ENCODE measurements at places on chromosomes 5 and 9.

DNA sequence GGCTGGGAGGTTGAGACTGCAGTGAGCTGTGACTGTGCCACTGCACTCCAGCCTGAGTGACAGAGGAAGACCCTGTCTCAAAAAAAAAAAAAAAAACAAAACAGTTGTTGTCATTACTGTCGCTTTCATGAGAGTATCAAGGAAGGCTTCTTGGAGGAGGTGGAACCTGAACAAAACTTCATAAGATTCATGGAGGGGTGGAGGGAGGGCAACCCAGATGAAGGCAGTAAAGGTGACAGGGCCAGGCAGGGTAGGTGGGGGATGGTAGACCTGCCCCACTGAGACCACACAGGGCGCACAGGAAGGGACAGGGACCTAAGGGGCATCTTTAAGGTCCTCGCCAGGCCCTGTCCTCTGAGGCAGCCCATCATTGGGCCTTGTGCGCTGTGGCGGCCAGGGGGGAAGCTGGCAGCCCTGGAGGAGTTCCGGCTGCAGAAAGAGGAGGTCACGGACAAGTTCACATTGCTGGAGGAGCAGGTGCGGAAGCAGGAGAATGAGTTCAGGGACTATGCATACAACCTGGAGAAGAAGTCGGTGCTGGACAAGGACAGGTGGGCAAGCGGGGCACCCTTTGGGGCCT lies 3.5 kb downstream of the CFAP157 start:
- no peak for DNase-seq

GRCh38 chr5:160071916-160072315 lies 47.3 kb downstream of the PWWP2A start:
- no peak for DNase-seq

- no peak for DNase-seq
Observed at GRCh38 chr9:102237094-102237493, 498.6 kb upstream of the GRIN3A start.

DNA sequence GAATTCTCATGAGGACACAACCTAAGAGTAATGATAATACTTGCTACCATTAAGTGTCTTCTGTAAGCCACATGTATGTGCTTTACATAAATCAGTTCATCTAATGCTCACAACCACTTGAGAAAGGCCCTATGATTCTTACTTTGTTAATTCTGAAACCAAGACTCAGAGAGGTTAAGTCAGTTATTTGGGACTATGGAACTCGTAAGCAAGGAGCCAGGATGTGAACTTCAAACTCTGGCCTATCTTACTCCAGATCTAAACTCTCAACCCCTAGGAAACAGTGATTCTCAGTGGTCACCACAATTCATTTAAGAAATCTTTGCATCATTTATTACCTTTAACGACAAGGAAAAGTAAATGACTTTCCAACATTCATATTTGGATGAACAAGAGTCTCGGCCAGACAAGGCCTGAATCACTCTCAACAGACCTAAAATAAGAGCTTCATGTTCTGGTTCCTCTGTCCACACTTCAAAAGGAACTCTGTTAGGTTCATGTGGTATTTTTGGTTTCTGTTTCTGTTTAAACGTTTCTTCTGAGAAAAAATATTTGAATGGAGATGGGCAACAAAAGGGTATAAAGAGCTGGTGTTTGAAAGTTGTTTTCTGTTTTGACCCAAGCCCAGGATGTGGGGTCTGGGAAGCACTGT lies 104.8 kb downstream of the LPAR1 start:
- DNase-seq = no peak

GRCh38 chr5:12016159-12016746 lies 112.0 kb upstream of the CTNND2 start:
- DNase-seq = no peak

- DNase-seq = no peak
Observed at GRCh38 chr9:123868002-123868401, 61.9 kb downstream of the DENND1A start.

GRCh38 chr9:32886021-32886420 lies 102.7 kb downstream of the TMEM215 start:
- no peak for DNase-seq

DNA sequence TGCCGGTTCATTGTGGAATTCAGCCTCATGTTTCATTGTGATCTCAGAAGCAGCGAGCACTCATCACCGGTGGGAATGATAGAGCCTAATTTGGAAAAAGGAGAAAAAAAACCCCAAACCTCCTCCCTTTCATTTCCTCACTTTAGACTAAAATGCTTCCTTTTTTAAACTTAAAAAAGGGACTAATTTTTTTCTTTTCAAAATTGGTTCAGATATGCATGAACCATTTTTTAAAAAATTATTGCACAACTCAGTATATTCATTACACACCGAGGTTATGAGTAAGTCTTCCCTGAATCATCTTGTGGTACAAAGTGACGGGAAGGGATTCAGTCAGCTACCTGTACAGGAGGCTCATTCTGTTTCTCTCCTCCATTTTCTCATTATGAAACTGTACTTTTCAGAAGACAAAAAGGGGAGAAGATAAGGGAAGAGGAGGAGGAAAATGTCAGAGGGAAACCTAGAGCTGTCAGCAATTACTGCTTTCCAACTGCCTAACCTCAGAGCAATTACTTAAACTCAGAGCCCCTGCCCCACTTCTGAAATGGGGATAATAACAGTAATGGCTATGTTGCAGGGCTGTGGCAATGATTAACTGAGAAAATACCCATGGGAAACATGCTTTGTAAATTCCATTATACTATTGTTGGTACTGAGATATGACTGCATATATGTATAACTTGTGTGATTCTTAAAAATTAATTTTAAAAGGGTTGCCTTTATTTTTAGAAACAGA lies 24.0 kb downstream of the GALNT10 start:
- DNase-seq = no peak

- no peak for DNase-seq
Observed at GRCh38 chr5:179837076-179838011, 16.6 kb downstream of the SQSTM1 start.

- no peak for DNase-seq
Observed at GRCh38 chr5:39464088-39464487, 39.3 kb upstream of the DAB2 start.

DNA sequence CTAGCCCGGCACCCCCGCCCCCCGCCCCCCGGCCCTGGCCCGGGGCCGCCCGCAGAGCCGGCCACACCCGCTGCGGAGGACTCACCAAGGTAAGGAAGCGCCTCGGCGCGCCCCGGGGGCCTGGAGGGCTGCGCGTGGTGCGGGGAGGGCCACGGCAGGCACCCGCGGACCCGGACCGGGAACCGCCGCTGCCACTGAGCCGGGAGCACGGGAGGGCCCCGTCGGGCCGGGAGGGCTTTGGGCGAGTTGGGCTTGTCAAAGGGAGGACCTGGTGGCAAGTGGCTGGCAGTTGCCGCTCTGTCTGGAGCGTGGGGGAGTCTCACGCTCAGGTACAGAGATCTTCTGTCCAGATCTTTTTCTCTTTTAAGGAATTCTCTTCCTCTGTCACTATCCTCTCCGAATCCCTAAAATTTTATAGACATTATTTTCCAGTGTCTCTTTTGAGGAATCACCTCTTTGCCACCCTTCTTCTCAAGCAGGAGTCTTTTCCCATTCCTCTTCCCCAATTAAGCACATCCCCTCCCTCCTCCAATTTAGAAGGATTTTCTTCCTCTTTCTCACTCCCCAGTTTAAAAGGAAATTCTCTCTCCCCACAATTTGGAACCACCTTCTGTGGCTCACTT lies 11.3 kb upstream of the LHX2 start:
- DNase-seq = no peak

DNA sequence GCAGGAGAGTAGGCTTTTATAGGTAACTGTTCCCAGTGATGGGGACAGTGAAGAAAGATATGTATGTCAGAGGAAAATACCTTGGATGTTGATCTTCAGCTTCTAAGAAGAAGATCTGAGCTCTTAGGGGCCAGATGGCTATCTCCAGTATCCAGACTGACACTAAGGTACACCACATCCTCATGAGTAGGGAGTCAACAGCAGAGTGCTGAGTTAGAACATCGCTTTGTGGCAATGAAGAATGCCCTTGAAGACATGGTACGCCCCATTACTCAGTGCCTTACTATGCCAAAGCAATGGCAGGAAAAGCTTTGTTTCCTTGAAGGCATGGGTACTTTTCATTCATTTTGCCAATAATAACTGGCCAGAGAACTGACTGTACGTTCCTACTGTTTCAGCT lies 263.7 kb downstream of the CEMIP2 start:
- no peak for DNase-seq

DNA sequence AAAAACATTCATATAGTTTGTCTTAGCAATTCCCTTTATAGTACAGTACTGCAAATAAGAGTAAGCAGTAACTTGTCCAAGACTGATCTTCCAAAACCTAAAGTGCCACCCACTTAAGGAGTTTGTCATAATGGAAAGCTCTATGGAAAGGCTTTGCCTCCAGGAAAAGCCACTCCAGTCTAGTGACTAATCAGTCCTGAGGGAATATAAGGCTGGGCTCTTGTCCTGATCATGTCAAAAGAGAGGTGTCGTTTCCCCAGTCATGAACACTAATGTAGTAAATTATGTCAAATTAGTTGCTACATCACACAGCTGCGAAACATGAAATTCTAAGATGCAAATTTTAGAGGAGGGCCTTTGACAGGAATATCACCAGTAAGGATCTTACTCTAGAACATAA lies 271.6 kb downstream of the GABRB2 start:
- DNase-seq = no peak

GRCh38 chr5:106880656-106881055 lies 790.1 kb downstream of the EFNA5 start:
- DNase-seq = no peak

GRCh38 chr9:73029346-73029745 lies 76.5 kb upstream of the ALDH1A1 start:
- no peak for DNase-seq

DNA sequence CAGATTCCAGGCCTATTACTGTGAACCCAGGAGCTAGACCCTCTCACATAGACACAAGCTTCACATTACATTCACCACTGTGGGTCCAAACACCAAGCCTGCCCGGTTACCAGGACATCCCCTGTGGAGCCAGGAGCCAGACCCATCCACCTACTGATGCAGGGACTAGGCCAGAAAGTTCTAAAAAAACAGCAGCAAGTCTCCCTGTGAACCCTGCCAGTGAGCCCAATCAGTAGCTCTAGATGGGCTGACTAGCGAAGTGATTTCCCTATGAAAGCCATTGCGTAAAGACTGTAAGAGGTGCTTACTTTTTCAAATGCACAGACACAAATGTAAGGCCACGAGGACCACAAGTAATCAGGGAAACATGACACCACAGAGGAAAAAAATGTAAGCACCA lies 352.3 kb downstream of the TMEM161B start:
- DNase-seq = no peak

DNA sequence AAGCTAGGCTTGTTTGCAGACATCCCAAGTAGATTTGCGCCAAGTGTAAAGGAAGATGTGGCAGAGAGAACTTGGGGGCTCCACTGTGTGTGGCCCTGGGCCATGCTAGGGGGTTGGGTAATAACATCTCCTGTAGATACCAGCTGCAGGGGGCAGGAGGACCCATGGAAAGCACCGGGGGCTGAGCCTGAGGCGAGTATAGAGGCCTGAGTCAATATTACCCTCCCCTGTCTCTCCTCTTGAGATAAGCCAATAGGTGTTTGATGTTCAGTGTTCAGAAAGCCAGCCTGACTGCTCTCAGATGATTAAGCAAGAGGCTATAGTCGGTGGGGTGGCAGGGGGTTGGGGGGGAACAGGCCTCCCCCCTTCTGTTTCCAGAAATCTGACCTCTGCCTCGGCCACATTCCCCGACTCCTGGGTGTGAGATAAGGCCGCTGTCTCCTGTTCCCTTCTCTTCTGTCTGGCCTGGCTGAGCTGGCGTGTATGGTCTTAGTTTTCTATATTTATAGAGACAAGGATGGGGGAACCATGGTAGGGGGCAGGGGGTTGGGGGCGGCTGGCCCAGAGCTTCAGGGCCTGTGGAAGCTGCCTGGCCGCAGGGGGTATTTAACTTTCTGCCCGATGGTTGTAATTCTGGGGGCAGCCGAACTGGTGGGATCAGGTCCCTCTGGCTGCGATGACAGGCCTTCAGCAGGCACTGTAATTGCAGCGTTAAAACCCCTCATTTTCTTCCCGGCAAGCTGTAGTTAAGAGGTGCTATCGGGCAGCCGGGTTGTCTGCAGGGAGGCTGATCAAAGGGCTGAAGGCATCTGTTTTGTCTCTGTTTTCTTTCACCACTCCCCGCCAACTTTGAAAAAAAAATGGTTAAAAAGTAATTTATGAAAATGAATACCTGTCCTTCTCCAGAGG lies 292.0 kb downstream of the NSG2 start:
- no peak for DNase-seq

- no peak for DNase-seq
Observed at GRCh38 chr5:122415030-122415800, 103.2 kb downstream of the SNCAIP start.

GRCh38 chr9:94145640-94146039 lies 61.4 kb downstream of the PTPDC1 start:
- DNase-seq = no peak

DNA sequence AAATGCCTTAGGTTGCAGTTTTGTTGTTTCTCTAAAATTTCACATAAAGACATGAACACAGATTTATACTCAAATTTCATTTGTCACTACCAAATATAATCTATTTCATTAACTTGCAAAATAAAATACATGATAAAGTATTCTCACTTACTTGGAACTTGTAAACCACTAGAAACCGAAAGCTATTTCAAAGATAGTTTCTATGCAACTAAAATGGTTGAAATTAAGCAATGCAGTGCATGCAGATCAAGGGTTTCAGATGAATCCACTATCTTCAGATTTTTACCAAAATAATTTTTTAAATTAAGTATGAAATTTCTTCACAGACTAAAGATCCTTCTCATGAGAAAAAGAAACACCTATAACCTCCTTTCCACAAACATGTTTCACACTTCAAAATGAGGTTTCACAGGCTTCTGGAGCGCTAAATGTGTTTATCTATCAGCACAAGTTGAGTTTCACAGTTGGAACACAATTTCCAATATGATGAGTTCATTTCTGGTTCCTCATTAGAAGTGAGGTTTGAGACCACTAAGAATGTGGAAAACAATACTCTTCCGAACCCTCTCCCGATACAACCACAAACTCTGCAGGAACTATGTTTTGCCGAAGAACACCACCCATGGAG lies 63.9 kb downstream of the EPB41L4A start:
- DNase-seq = no peak

DNA sequence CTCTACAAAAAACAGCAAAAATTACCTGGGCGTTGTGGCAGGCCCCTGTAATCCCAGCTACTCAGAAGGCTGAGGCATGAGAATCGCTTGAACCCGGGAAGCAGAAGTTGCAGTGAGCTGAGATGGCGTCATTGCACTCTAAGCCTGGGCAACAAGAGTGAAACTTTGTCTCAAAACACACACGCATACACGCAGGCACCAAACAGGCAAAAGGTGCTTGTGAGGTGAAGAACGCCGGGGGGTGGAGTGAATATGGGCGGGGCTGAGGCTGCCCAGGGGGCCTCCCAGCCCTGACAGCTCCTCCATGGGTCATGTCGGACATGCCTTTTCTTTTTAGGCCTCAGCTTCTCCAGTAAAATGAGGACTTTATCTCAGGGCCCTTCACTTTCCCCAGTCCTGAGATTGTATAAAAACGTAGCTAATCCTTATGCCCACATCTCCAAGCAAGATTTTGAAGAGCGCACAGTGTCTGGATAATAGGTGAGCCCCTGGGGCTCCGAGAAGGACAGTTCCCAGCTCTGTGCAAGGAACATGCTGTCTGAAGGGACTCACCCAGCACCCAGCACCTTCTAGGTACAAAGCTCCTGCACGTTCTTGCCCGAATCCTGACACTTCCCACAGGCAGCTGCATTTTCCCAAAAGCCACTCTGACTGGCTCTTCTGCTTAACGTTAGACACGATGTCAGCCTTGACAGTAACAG lies 168.3 kb downstream of the COL23A1 start:
- DNase-seq = no peak

Data from stimulated activated CD4-positive, alpha-beta T cell treated with anti-CD3 and anti-CD28 coated beads, Interleukin-1b, Interleukin-23, amount 100 ng/mL, for 24 hours (primary cell).